ENCODE measurements at places on chromosomes 11 and 22. TPM values are rescaled to one million over a fixed set of nuclear protein-coding genes. Genes with fewer than 3 reads are reported as not detected.

CYTH4 gene
- 1.0 TPM for total RNA-seq

CAT gene
- 37.9 TPM for total RNA-seq

ACRV1 gene
- total RNA-seq: not detected

KLHL35 gene
- 1.8 TPM for total RNA-seq

ACTN3 gene
- not detected for total RNA-seq

KCNK7 gene
- total RNA-seq: 1.0 TPM

SNX19 gene
- 13.9 TPM for total RNA-seq

Measured in A549 treated with CORT108297 at 1 μM for 4 hours (cell line).